RKO (cell line): ENCODE measurements at places on chromosomes 7 and 10.
A peak's percentile ranks its signal among the peaks of the same experiment; 100 is the strongest.

DNA sequence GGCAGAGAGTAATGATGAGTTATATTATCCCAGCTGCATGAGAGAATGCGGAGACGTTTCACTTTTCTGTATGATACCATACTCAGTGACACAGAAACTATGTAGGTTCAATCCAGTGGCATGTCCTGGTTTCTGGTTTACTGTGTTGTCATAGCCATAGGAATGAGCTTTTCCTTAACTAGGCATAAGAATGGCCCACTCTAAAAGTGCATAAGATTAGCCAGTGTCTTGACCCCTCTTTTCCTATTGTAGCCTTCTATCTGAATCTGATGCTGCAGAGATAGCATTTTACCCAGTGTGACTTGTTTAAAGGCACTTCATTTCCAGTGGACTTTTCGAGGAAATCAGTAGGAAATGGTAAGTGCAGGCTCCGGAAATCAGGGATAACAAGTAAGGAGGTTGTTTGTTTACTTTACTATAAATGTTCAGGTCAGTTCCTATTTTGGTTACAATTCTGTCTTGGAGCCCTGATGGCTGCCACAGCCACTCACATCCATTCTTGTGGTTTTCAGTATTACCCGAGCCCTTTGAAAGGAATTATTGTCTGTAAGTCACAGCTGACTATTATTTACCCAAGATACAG, 70.5 kb downstream of the SEMA3A start:
- DNase-seq: no peak

GRCh38 chr10:75857269-75857846, 425.9 kb downstream of the LRMDA start:
- DNase-seq: no peak

GRCh38 chr10:49541762-49542161, 2.8 kb upstream of the ERCC6 start:
- no peak for DNase-seq

GRCh38 chr7:50957431-50957830, 174.7 kb upstream of the GRB10 start:
- DNase-seq: no peak

- peak; percentile 15 for DNase-seq
Observed at GRCh38 chr10:104614245-104614831, 26.8 kb upstream of the SORCS3 start.

GRCh38 chr7:4613846-4614548, 68.1 kb upstream of the FOXK1 start:
- no peak for DNase-seq

GRCh38 chr7:84492098-84493034, 297.8 kb upstream of the SEMA3A start:
- no peak for DNase-seq
